NCI-H2081 treated with DMSO at 0.1 percent for 48 hours (cell line): ENCODE measurements at places on chromosomes 7 and 10.

GRCh38 chr10:31683682-31684081, 244.9 kb downstream of the ARHGAP12 start:
- no peak for DNase-seq

DNA sequence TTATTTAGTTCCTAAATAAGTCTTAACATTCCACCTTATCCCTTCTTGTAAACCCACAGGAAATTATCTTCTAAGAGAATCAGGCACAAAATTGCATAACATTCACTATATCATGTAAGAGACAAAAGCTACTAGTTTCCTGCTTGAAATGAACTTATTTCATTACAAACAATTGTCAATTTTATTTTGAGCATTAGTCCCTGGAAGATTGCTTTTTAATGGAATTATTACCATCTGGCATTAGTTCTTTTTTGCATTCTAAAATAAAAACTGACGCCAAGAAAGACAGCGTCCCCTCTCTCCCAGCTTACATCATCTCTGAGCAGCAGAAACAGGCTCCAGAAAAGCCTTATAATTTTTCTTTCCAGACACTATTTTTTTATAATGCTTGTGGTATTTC, 121.8 kb downstream of the NOC3L start:
- no peak for DNase-seq

DNA sequence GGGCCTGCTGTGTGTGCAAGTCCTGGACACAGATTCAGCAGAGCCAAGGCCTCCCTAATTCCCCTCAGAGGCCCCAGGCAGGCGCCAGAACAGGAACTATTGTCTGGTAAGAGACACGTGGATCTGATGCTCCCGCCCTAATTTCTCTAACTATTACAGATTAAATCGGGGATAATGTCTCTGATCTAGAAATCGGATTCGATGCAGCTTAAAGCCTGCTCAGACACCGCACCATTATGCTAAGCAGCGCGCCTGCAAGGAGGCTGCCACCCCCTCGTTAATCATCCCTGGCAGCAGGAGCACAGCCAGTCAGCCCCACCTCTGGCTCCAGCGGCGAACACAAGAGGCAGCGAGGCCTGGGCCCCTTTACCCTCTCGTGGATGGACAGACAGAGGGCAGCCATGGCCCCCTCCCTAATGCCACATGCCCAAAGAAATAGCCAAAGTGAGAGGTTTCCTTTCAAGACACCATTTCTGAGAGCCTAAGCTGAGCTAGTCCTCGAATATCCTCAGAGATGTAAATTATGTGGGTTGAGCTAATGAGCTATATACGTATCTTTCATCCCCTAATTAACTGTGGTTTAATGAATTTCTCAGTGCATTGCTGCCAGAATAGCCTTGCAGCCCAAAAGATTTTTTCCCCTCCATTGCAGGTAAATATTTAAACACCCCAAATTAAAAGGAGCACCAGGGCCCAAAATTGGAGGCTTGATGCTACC, 122.1 kb downstream of the GRID1 start:
- DNase-seq, result no peak

GRCh38 chr10:121199081-121199480, 347.9 kb downstream of the WDR11 start:
- no peak for DNase-seq

DNA sequence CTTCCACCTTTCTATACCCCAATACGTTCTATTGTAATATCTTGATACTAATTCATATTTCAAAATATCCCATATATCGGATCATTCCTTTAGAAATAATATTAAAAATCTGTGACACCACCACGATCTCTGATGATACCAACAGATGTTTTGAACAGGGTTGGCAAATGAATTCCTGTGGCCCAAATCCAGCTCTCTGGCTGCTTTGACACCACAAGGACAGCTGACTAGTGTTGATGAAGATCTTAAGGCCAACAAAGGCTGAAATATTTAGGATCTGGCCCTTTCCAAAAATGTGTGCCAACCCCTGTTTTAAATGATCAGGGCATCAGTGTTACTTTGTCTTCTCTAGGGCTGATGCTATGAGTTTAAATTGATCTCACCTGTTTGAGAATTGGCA, 380.7 kb upstream of the PFKP start:
- no peak for DNase-seq

- no peak for DNase-seq
Measured at GRCh38 chr7:130506358-130506757, 14.5 kb downstream of the MEST start.
